ENCODE measurements at places on chromosomes 13 and 19. TPM values are rescaled to one million over a fixed set of nuclear protein-coding genes. Genes with fewer than 3 reads are reported as not detected.

GRCh38 chr13:48118030-48118429 lies 23.1 kb upstream of the MED4 start:
- no peak for DNase-seq

The CGB5 gene
- 0.16 TPM for polyA plus RNA-seq

DNA sequence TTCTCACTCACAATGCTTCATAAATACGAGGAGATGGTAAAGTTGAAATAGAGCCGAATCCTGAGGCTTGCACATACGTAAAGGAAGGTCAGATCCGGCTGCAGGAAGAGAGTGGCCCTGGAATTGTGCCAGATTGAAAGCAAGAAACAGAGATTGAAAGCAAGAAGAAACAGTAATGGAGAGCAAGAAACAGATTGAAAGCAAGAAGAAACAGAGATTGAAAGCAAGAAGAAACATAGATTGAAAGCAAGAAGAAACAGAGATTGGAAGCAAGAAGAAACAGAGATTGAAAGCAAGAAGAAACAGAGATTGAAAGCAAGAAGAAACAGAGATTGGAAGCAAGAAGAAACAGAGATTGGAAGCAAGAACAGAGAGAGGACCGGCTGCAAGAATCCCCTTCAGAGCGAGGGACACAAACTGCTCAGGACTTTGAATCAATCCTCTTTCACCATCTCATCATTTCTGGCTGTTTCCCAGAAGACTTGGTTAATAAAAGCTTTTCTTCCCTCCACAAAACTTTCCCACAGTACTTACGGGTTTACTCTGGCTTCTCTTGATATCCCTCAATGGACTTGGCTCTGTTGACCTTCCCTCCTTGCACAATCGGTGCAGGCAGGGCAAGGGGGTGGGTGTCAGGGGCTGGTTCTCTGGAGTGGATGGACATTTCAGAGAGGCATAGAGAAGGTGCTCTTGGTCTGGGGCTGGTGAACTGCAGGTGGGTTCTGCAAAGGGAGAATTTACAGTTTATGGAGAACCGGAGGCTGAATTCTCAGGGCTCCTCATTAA lies 25.5 kb downstream of the OR7A5 start:
- DNase-seq, result no peak

GRCh38 chr19:48443256-48443655 lies 2.5 kb upstream of the GRWD1 start:
- DNase-seq, result no peak

DNA sequence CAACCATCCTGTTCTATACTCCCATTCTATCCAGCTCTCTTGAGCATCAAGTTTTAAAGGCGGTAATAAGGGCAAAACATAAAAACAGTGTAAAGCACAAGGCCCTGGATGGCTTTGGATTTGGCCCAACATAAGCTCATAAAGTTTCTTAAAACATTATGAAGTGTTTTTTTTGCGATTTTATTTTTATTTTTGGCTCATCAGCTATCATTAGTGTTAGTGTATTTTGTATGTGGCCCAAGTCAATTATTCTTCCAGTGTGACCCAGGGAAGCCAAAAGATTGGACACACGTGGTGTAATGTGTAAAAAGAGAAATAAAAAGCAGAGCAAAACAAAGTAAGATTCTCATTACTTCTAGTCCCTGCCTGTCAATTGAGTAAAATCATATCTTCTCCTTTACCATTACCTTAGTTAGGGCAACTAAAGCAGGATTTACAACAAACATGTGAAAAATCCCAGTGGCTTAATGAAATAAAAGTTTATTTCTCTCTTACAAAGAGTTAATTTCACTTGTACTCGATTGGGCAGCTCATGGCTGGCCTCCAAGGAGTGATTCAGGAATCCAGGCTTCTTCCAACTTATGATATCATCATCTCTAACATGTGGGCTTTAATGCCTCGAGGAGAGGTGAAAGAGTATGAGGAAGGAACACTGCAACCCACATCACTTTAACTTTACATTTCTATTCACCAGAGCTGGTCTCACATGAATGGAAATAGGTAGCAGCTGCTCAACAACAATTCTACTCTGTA lies 725.2 kb upstream of the SLITRK1 start:
- no peak for DNase-seq

GRCh38 chr13:102128216-102128810 lies 273.5 kb downstream of the FGF14 start:
- DNase-seq, result no peak

DNA sequence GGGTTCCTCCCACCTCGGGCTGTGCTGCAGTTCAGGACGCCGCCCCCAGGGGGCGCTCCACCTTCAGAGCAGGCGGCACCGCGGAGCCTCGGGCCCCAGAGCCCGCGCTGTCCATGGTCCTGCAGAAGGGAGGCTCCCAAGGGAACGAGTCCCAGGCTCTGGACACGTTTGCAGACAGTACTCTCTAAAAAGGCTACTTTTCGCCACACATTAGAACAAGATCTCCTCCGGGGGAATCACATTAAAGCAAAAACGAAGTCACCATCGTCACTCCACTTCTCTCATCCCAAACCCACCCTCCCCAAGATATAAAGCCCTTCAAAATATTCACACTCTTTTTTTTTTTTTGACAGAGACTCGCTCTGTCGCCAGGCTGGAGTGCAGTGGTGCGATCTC lies 4.6 kb upstream of the SIGLEC10 start:
- DNase-seq, result peak; percentile 91

DNA sequence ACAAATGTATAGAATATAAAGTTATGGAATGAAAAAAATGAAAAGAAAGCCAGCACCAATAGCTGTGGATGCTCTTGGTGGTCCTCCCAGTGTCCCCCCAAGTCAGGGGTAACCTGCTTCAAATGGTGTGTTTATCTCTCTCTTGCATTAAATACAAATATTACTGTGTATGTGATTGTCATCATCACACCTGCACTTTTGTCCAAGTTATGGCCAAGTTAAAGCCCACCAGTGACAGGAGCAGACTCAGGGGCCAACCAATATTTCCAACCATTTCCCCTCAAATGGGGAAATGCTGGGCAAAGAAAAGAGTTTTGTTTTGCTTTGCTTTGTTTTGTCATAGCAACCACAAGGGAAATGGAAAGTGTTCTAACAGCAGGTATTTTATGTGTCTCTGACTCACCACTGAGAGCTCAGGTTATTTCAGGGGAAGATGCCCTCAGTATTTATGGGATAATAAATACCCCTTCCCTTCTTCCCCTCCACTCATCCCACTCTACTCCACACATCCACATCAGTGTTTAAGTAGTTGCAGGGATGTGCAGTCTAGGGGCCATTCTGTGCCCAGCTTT lies 133.6 kb downstream of the COL4A1 start:
- no peak for DNase-seq

- peak; percentile 53 for DNase-seq
These were observed 68.4 kb downstream of the SPATA13 start for GRCh38 chr13:24228852-24229458.

GRCh38 chr13:51380269-51380668 lies 40.8 kb downstream of the SERPINE3 start:
- no peak for DNase-seq

DNA sequence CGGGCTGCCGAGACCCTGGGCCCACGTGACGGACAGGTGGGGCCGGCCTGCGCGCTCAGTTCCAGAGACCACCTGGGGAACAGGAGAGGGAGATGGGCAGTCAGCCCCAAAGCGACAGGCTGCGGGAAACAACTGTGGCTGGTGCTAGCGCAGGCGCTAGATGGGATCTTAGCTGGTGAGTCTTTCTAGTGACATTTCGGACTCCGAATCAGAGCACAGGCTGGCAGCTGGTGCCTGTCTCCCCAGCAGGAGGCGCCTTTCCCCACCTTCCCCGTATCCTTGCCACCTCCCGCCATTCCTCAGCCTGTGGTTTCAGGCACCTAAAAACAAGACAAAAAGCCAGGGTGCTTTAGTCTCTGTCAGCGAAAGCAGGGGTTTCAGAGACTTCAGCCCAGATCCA lies 19.4 kb upstream of the RANBP3 start:
- no peak for DNase-seq

GRCh38 chr13:34847766-34848165 lies 94.3 kb upstream of the NBEA start:
- DNase-seq, result no peak

- no peak for DNase-seq
These were observed 257.7 kb downstream of the SLITRK6 start for GRCh38 chr13:85541476-85541875.

DNA sequence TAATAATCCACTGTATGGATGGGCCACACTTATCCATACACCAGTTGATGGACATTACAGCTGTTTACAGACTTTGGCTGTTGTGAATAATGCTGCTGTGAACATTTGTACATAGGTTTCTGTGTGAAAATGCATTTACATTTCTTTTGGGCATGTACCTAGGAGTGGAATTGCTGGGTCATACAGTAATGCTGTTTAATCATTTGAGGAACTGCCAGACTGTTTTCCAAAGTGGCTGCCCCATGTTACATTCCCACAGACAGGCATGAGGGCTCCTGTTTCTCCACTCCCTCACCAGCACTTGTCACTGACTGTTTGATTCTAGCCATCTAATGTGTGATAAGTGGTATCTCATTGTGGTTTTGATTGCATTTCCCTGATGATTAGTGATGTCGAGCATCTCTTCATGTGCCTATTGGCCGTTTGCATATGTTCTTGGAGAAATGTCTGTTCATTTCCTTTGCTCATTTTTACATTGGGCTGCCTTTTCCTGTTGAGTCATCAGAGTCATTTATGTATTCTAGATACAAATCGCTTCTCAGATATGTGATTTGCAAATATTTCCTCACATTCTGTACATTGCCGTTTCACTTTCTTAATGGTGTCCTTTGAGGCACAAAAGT lies 12.8 kb downstream of the TMEM255B start:
- DNase-seq, result no peak

DNA sequence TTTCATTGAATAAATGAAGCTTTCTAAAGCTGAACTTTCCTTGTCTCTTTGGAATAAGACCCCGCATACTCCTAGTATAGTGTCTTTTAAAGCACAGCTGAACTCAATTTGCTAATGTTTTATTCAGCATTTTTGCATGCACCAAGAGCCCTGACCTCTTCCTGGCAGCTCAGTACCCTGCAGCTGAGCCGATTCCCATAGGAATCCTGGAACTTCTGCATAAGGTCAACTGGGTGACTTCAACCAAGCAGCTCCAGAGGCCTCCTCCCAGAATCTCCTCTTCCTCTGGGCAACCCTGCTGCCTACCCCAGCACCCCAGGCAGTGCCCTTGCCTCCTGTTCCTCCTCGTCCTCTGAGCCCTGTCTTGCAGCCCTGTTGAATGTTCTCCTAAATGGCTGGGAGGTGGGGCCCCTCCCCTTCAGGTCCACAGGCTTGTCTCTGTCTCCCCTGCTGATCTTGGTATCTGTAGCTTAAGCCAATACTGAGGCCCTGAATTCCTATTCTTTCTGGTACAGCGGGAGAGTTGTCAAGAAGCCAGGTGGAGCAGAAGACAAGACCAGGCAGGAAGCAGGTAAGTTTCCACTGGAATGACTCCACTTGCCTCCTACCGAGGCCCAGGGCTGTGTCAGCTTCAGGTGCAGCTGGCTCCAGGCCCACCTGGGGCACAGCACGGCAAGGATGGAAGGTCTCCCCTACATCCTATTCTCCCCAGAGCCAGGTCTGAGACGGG lies 23.6 kb upstream of the CCDC124 start:
- no peak for DNase-seq

The ZNF541 gene
- polyA plus RNA-seq, result 0.08 TPM

- peak; percentile 98 for DNase-seq
These were observed 546 bp downstream of the UBXN6 start for GRCh38 chr19:4456843-4457653.

GRCh38 chr19:18924684-18925213 lies 5.2 kb downstream of the DDX49 start:
- DNase-seq, result no peak

DNA sequence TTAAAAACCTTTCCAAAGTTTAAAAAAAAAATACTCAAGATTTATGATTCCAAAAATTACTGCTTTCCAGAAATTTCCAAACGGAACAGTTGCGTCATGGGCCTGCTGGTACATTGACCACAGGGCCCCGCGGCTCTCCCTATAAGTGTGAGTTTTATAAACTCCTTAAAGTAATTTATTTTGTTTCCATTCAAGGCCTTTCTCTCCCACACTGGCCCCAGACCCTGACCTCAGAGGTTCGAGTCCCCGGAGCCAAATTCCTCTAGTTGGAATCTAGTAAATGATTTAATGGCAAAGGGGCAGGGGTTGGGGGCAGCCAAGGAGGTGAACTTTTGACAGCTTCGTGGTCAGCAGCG lies 97.5 kb downstream of the INSR start:
- no peak for DNase-seq

GRCh38 chr13:34217343-34218025 lies 399.5 kb downstream of the RFC3 start:
- DNase-seq, result no peak

The CBY2 gene
- polyA plus RNA-seq, result not detected

The SH2D3A gene
- 0.35 TPM for polyA plus RNA-seq

- no peak for DNase-seq
These were observed 1.2 kb upstream of the NUP62 start for GRCh38 chr19:49930483-49931011.

The PCP2 gene
- polyA plus RNA-seq, result not detected

The FGF14 gene
- 0.36 TPM for polyA plus RNA-seq

DNA sequence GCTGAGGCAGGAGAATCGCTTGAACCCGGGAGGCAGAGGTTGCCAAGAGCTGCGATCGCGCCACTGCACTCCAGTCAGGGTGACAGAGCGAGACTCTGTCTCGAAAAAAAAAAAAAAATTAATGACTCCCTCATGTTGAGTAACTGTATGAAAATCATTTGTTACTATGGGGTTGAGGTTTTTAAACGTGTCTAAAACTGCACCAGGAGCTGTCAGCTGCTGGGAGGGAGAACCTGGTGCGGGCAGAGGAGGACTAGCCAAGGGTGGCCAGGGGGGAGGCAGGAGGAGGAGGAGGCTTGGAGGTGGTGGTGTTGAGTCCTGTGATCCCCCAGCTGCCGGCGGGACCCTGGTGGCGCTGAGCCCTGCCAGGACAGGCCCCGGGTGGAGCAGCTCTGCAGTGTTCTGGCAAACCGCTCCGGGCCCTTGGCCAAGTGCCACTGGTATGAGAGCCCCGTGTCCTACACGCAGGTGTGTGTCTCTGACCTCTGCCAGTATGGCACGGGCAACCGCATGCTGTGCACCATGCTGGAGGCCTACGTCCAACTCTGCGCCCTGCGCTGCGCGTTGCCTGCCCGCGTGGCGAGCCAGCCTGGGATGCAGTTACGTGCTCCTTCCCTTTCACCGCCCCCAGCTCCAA lies 17.1 kb upstream of the FXYD3 start:
- DNase-seq, result no peak

The F2RL3 gene
- polyA plus RNA-seq, result not detected

DNA sequence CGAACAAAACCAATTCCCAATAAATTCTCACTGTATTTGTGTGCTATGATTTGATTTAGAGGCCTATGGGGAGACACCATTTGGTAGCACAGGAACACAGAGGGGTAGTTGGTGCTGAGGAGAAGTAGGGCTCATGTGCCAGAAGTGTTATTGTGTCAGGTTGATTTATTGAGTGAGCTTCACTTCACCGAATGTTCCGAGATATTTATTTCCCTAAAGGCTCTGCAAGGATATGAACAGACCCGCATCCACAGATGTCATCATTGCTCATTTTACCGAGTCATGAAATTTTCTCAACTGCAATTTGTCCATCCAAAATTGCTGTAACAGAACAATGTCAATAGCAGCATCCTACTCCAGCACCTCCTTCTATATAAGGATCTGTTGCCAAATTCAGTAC lies 69.5 kb downstream of the DACH1 start:
- DNase-seq, result no peak

GRCh38 chr19:46491975-46492682 lies 3.5 kb downstream of the PNMA8B start:
- peak; percentile 26 for DNase-seq

GRCh38 chr13:99228737-99229691 lies 28.4 kb downstream of the UBAC2 start:
- peak; percentile 41 for DNase-seq

- no peak for DNase-seq
These were observed 57.6 kb upstream of the URI1 start for GRCh38 chr19:29884466-29884865.

GRCh38 chr19:39514840-39515550 lies at the start of gene SELENOV:
SELENOV (plus strand) TSS chr19:39515139; CDS start chr19:39515213, 74 bp downstream.
- peak; percentile 83 for DNase-seq

The ZNF578 gene
- polyA plus RNA-seq, result 2.5 TPM
